RKO (cell line): ENCODE measurements at places on chromosomes 16 and 17.

GRCh38 chr16:56303880-56304279 is 112.6 kb downstream of the GNAO1 start:
- DNase-seq, result no peak

- no peak for DNase-seq
Observed at GRCh38 chr16:72924537-72924926, 123.4 kb downstream of the ZFHX3 start.

DNA sequence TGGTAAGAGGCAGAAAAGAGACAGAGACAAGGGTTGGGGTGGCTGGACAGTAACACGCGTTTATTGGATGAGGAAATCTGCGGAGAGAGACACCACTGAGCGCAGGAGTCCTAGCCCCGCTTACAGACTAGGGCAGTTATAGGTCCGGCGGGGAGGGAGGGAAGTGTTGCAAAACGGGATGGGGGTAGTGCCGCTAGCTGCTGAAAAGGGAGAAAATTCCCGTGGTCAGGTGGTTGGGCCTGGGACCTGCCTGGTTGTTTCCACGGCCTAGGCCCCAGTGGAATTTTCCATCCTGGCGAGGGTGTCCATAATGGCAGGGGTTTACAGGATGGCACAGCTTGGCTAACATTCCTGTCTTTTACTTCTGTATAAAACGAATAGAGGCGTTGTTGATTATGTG is 5.5 kb upstream of the CPHXL2 start:
- no peak for DNase-seq

DNA sequence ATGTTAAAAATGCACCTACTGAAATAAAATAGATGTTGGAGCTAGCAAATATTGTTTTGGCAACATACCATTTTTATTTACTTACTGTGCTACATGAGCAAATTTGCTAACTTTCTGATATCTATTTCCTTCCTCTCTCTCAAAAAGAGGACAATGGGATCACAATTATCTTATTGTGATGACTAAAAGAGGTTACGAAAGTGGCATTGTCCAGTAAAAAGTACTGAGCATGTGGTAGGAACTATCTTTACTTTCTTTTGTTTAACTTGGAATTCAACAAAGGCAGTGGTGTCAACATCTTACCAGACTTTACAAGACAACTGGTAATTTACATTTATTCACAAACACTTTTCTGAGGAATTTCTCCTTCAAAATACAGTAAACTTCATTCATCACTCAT is 1542.6 kb upstream of the CDH8 start:
- DNase-seq, result no peak

GRCh38 chr16:19384656-19385055 is 33.0 kb upstream of the TMC5 start:
- DNase-seq, result no peak

DNA sequence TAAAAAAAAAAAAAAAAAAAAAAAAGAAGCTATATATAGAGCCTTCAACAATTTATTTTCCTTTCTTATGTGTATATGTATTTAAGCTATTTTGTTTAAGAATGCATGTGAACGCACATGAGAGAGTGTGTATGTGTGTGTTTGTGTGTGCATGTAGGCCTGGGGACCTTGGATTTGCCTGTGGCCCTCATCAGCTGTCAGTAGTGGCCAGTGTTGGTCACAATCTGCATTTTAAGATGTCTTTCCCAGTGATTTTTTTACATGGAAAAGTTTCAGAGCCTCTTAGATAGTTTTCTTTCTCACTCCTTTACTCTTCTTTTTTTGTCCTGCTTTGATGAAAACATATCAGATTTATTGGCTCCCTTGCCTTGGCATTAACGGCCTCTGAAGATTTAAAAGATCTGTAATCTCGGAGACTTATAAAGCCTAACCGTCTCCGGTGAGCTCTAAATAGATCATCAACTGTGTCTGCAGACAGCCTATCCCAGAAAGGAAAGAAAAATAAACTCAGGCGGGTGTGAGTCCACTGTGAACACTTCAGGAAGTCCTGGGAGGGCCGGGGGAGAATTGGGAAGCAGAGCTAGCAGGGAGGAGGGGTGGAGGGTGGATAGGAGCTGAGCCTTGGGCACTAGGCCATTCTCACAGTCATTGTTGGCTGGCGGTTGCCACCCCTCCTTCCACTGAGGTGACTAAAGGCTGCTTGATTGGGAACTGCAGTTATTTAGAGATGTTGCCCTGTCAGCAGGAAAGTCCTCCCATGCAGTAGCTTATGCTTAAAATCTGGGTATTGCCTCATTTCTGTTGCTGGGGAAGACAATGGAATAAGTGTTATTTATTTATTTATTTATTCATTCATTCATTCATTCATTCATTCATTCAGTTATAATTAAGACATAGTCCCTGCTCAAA is 86.8 kb downstream of the WWP2 start:
- DNase-seq, result peak; percentile 24

GRCh38 chr17:62666061-62666800 is 38.8 kb downstream of the MRC2 start:
- no peak for DNase-seq

- DNase-seq, result no peak
Observed at GRCh38 chr17:17410357-17410756, 66.4 kb upstream of the MED9 start.

DNA sequence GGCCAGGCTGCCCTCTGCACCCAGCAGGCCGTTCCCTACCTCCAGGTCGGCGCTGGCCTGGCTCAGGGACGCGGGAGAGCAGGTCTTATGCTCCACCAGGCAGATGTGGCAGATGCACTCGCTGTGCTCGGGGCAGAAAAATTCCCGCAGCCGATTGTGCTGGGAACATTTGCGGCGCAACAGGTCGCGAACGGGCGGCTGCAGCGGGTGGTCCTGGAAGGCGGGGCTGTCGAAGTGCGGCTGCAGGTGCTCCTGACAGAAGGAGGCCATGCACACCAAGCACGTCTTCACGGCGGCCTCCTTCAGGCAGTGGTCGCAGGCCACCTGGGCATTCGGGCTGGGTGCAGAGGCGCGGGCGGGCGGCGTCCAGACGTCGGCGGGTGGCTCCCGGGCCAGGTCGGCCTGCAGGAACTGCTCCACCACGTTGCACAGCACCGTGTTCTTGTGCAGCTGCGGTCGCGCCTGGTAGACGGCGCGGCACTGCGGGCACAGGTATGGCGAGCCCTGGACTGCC is 439 bp downstream of the TRIM25 start:
- peak; percentile 22 for DNase-seq

- no peak for DNase-seq
Observed at GRCh38 chr17:47072886-47073285, 93.8 kb upstream of the RPRML start.

- DNase-seq, result no peak
Observed at GRCh38 chr16:19808061-19808641, 76.5 kb downstream of the GPRC5B start.

GRCh38 chr17:43888548-43888947 is 18.8 kb downstream of the MPP2 start:
- DNase-seq, result no peak

GRCh38 chr17:4519361-4519788 is 20.7 kb downstream of the SPNS2 start:
- no peak for DNase-seq

GRCh38 chr16:89201439-89202377 is 1.4 kb upstream of the SLC22A31 start:
- no peak for DNase-seq

GRCh38 chr17:50564916-50565315 is 4.4 kb downstream of the CACNA1G start:
- DNase-seq, result no peak

- no peak for DNase-seq
Observed at GRCh38 chr17:1002771-1003555, 6.0 kb downstream of the TIMM22 start.

DNA sequence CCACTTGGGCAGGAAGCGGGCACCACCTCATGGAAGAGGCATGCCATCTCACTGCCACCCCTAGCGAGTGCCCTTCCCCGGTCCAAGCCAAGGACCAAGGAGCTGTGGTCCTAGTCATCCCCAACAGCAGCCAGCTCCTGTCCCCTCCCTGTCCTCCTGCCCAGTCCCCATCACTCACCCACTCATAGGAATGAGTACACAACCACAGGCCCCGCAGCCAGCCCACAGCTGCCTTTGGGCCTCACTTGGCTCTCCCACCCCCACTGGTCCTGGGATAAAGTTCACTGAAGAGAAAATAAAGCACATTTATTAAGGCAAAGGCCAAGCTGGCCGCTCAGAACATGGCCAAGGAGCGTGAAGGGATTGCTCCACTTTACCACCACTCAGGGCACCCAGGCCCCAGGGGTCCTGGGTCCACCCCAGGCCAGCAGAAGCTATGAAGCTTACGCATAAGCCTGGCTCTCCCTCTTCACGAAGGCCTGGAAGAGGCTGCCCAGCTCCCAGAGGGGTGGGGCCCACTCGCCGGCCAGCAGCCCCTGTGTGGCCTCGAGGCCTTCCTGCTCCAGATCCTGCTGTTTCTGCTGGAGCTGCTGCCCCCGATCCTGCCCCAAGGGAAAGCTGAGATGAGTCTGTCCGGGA is 3.6 kb downstream of the SCRN2 start:
- DNase-seq, result no peak

- no peak for DNase-seq
Observed at GRCh38 chr16:84840687-84841627, 21.2 kb downstream of the CRISPLD2 start.

GRCh38 chr17:39939588-39940419 is 12.3 kb downstream of the LRRC3C start:
- DNase-seq, result peak; percentile 53

- peak; percentile 45 for DNase-seq
Observed at GRCh38 chr16:8885674-8886592, 3.8 kb downstream of the LITAFD start.

DNA sequence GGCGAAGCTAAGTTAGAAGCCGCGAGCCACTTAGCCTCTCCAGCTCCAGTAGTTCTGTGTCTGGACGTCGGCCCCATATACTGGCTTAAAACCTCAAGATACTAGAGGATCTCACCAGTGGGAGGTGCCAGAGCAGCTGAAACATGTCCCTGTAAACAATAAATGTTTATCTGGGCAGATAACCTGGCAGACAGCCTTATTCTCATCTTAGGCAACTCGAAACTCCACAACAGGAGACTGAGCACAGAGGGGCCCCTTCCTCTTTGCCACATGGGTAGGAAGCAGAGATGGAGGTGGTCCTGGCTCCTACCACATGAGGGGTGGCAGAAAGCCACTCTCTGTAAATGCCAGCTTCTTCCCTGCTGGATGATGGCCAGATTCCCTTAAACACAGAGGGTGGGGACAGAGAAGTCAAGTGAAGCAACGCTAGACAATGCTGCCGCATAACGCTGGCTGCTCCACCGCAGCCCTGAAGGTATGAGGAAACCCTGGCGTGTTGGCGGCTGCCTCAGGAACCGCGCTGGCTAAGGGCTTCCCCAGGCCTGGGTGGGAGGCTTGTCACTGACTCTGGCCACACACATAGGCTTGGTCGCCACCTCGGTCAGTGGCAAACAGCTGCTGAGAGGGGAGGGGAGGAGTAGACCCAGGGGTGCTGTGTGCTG is 67.9 kb downstream of the HIC1 start:
- no peak for DNase-seq

DNA sequence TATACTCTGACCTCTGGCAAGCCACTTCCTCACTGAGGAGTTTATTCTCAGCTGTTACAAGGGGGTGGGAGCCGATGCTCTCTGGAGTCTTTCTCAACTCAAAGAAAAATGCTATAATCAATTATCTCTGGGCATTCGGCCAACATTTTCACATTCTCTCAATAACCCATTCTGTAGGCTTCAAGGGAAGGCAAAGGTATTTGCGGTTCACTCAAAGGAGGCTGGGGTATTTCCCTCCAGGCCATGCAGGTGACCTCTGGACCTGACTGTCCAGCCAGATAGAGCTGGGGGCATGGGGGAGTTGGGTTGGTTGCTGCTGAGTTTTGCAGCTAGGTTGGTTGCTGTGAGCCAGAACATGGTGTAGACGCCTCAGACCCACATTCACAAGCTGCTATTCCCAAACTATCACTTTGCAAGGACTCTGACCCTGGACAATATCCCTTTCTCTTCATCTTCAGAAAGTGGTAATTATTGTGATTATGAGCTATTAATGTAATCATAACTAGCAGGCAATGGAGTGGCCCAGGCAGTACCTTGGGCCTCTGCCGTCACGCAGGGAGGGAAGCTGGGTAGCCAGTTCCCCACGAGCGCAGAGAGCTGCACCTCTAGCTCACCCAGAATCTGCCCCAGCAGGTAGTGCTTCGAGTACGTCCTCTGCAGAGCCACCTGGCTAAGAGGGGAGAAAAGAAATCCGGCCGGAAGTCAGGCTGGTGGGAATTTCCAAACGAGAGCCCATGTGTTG is 42.1 kb downstream of the AIPL1 start:
- DNase-seq, result no peak

DNA sequence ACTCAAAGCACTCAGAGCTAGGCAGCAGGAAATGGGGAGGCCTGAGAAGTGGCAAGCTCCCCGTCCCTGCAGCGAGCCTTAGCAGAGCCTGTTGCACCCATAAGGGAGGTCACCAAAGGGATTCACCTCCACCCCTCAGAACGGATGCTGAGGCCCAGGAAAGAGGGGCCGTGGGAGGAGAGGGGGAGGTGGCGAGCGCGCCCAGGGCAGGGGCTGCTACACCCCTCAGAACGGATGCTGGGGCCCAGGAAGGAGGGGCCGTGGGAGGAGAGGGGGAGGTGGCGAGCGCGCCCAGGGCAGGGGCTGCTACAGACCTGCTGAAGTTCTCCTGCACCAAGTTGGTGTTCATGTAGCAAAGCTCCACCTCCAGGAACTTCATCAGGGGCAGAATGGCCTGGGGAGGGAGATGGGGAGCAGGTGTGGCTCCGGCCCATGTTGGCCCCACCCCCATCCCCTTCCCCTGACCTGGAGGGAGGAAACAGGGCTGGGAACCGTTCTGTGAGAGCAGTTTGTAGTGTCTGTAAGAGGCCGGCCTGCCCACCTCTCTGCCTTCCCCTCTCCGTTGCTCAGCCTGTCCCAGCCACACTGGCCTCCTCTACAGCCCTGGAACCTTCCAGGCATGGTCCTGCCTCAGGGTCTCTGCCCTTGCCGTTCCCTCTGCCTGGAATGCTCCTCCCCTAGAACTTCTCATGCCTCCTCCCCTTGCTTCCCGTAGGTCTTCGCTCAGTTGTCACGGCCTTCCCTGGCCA is 11.4 kb downstream of the UNC13D start:
- no peak for DNase-seq

- DNase-seq, result no peak
Observed at GRCh38 chr16:89044418-89045180, 49.1 kb upstream of the ACSF3 start.

DNA sequence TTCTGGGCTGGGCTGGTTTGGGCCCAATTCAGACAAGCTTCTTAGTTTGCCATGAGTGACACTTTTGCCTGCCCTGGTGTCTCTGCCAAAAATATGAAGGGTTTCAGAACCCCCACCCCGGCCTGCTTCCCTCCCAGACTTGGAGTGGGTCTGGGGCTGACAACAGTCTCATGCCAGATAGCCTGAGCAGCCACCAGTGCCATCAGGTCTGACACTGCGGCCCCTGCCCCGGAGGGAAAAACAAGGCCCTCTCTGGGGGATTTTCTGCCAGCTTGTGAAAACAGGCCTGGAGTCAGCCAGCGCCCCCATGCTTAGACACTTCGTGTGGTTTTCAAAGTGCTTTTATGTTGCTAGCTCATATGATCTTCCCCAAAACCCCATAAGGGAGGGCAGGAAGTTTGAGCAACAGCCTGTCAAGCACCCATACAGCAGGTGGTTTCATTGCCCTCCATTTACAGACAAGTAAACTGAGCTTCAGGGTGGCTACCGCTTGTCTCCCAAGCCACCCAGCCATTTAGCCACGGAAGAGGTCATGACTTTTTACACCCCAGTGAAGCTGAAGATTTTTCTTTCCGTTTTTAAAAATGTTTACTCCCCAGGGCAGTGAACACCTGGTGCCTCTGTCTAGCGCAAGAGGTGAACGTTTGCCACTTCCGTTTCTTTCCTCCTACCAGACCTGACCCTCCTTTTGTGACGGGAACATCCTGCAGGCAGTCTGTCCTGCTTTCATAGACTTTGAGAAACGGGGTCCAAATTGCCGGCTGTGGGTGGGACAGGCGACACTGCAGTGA is 300.6 kb downstream of the SEC14L1 start:
- DNase-seq, result no peak

GRCh38 chr17:4393806-4394205 is 27.3 kb upstream of the UBE2G1 start:
- DNase-seq, result no peak
